ENCODE measurements at places on chromosomes 13 and 19.
A peak's percentile ranks its signal among the peaks of the same experiment; 100 is the strongest.

DNA sequence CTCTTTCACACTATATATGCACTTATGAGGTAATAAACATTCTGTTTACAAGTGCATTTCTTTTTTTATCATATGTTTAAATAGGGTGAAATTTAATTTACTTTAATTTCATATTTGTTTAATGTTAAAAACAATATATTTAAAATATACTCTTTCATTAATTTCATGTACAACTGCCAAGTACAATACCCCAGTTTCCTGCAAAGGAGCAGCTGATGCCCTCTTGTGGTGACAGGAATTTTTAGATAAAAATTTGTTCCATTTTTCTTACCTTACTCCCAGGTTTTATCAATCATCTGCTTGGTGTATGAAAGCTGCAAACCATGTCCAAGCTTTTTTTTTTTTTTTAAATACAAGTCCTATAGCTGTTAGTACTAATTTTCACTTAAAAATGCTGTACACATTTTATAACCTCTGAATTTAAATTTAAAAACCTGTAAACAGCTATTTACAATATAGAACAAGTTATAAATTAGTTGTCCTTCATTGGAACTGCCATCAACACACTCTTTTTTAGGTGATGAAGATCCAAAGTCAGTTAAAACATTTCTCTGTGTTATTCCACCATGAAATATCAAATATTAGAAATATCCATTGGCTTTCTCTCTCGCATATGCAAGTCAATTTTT is 4.9 kb downstream of the PCDH20 start:
- DNase-seq, result no peak

DNA sequence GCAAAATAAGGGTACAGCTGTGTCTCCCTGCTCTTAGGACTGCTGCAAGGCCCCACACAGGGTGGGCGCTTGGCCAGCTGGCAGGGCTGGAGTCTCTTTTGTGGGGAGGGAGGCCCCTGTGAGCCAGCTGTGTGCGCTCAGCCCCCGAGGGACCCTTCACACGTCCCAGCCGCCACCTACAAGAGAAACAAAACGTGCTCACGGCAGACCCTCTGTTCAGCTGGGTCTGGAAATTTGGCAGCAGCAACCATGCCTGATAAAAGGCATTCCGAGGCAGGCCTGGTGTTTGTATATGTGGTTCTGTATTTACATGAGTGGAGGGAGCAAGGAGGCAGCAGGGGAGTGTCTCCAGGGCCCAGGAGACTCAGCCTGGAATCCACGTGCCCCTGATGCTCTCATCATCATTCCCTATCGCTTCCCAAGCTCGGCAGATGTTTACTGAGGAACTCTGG is 49.7 kb downstream of the CRTC1 start:
- DNase-seq, result no peak

DNA sequence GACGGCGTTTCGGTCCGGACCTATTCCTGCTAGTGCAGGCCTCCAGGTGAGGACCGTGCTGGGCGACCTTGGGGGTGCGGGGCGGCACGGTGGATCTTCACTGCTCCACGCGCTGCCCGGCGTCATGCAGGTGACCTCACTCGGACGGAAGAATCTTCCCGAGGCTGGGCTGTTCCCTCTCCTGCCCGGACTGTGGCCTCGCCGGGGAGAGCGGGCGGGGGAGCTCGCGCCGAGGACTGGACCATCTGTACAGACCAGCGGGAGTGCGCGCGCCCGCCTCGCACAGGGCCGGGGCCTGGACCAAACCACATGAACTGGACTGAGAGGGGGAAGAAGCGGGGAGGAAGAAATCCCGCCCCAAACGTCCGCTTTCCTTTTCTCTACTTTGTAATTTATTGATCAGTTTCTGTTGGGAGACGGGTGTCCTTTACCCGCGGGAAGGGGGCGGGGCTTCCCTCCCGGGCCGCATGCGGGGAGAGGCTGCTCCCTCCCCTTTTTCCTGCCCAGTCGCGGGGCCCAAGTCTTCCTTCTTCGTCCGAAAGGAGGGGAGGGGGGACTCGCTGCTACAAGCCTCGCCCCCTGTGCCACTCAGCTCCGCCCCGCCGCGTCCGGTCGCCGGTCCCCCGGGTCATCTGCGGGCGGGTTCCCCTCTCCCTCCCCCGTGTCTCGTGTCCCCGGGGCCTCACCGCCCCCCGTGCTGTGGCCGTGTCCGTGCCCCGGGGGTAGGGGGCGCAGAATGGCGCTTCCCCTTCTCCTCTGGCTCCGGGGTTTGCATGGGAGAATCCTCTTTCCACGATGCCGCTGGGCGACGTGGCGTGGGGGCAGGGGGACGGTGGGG is 4.9 kb downstream of the HRC start:
- DNase-seq, result peak; percentile 55

- no peak for DNase-seq
These were observed 289.9 kb downstream of the RFC3 start for GRCh38 chr13:34107806-34108205.

DNA sequence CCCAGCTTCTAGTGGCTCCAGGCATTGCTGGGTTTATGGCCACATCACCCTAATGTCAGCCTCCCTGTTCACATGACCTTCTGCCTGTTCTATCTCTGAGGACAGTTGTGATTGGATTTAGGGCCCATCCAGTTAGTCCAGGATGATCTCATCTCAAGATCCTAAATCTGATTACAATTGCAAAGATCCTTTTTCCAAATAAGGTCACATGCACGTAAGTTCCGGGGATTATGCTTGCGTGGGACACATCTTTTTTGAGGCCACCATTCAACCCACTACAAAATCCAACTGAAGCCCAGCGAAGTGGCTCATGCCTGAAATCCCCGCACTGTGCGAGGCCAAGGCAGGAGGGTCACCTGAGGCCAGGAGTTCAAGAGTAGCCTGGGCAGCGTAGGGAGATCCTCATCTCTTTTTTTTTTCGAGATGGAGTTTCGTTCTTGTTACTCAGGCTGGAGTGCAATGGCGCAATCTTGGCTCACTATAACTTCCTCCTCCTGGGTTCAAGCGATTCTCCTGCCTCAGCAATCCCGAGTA is 12.3 kb downstream of the PLD3 start:
- DNase-seq, result no peak

DNA sequence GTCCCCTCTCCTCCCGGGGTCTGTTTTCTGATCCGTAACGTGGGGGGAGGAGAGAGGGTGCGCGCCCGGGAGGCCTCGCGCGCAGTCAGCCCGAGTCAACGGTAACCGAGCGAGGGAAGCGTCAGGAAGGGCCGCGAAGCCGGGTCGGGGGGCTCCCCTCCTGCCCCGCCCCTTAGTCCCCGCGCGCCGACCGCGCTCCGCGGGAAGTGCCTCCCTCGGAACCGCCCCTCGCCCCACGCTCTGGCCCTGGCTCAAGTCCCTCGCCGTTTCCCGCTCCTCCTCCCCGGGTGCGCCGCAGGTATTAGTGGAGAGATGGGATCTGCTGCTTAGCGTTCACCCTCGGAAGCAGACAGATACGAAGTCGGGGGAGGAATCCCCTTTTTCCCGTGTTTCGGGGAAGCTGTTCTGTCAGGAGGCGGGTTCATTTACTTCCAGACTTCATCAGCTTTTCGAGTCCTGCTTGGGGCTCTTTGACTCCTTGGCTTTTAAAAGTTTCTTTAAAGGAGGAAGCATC is 770 bp downstream of the HNRNPM start:
- DNase-seq, result peak; percentile 55

DNA sequence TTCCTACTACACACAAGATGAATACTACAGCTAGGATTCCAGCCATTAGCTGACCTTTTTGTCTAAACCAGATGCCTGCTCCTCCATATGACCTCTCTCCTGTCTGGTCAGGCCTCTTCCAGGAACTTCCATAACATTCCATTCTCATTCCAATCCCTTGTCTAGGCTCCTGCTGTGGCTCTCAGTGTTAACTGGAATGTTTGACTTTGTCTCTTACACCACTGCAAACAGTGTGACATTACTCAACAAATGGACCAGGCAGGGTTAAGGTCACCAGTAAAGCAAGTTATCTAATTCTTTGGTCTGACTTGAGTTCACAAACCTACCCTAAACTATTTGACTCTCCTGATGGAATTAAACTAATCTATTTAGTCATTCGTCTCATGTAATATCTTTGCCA is 2.1 kb upstream of the GPC6 start:
- no peak for DNase-seq

DNA sequence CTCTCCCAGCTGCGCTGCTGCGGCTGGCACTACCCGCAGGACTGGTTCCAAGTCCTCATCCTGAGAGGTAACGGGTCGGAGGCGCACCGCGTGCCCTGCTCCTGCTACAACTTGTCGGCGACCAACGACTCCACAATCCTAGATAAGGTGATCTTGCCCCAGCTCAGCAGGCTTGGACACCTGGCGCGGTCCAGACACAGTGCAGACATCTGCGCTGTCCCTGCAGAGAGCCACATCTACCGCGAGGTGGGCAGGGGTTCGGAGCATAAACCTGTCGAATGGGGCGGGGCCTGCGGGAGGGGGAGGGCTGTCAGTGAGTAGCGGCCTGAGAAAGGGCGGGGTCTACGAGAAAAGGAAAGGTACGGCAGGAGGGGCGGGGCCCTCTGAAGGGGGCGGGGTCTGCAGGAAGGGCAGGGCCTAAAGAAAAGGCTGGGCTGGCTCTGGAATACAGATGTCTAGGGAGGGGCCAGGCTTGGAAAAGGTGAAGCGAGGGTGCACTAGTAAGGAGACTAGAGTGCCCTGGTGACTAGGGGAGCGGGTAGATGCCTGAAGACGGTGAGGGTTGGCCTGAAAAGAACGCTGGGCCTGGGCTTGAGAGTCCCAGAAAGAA is 3.6 kb downstream of the CD37 start:
- no peak for DNase-seq

GRCh38 chr19:46756544-46756888 is 10.3 kb upstream of the STRN4 start:
- DNase-seq, result no peak

- DNase-seq, result no peak
These were observed 2.6 kb upstream of the POLR2E start for GRCh38 chr19:1097810-1098176.

GRCh38 chr13:85148009-85148408 is 651.2 kb downstream of the SLITRK6 start:
- DNase-seq, result no peak

- DNase-seq, result no peak
These were observed at the start of gene NCR1 for GRCh38 chr19:54905803-54906511. NCR1 (plus strand) TSS chr19:54906148; CDS start chr19:54906188, 40 bp downstream.

DNA sequence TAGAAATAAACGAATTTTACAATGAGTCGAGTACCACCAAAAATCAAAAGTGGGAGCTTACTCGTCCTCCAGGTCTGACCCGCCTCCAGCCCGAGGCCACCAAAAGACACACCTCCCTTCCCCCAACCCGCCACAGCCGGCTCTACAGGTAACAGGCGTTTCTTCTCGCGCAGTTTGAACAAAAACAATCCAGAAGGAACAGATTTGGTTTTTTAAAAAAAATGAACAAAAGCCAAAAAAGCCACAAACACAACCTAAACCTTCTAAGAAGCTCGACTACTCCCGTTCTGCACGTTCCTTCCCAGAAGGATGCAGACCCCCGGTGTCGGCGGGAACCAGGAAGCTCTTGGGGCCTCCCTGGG is 671 bp downstream of the ZDHHC20 start:
- peak; percentile 54 for DNase-seq

DNA sequence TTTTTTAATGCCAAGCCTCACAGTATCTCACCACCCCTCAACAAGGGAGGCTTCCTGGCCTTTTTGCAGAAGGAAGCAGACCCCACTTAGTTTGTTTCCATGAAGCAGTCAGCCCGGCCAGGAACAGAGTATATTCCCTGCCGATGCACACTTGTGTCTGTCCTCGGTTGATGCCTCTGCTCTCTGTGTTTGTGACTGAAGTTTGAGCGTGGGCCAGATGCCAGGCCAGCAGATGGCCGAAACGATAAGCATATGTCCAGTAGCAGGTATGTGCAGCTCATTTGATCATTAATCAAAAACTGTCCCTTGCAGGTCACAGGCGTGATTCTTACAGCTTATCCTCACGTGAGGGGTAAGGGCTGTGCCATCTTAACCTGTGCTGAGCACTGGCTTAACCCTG is 144.0 kb downstream of the IRS2 start:
- DNase-seq, result no peak

- no peak for DNase-seq
These were observed 710.9 kb upstream of the SPRY2 start for GRCh38 chr13:81051873-81052272.

DNA sequence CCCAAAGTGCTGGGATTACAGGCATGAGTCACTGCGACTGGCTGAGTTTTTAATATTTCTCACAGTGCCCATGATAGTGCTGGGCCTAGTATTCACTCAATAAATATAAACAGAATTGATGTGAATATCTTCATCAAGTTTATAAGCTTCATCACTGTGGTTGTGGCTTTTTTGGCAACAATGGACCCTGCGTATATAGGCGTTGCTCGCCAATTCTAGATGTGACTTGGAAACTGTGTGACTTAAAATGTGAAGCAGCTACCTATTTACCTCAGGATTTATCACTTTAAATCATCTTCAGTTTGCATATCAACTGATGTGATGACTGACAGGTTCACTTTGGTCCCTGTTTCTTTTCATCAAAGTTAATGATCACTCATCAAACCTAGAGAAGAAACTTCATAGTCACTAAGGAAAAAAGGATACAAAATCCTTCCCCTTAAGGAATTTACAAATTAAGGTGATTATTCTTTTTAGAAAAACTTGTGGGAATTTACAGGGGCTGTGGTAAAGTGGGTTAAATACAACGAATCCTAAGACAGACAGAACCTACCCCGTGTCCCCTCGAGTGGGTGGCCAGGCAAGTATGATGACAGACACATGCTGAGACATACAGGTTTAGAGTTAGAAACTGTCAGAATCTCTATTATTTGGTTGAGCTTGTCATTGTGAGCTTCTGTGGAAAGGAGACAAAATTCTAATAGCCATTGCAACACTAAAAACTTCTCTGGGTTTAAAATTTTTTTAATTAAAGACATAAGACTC is 101.3 kb downstream of the AKAP11 start:
- no peak for DNase-seq

DNA sequence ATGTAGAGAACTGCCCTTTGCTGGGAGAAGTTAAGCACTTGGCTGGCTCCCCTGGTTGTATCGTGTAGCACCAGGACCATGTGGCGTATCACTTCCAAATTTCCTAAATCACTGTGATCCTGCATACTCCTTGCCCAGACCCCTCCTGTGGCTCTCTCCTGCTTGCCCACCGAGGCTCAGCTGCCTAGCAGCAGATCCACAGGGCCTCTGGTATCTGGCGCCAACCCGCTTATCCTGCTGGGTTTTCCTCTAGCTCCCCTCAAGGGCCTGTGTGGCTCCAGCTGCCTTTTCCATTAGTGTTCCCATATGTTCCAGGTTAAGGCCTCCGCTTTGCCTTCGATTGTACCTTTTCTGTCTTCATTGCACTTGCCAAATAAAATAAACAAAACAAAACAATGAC is 16.5 kb downstream of the LRCH1 start:
- DNase-seq, result no peak

- no peak for DNase-seq
These were observed 413.1 kb upstream of the ARGLU1 start for GRCh38 chr13:106981051-106981450.
